ENCODE measurements at places on chromosomes 6 and 20.

DNA sequence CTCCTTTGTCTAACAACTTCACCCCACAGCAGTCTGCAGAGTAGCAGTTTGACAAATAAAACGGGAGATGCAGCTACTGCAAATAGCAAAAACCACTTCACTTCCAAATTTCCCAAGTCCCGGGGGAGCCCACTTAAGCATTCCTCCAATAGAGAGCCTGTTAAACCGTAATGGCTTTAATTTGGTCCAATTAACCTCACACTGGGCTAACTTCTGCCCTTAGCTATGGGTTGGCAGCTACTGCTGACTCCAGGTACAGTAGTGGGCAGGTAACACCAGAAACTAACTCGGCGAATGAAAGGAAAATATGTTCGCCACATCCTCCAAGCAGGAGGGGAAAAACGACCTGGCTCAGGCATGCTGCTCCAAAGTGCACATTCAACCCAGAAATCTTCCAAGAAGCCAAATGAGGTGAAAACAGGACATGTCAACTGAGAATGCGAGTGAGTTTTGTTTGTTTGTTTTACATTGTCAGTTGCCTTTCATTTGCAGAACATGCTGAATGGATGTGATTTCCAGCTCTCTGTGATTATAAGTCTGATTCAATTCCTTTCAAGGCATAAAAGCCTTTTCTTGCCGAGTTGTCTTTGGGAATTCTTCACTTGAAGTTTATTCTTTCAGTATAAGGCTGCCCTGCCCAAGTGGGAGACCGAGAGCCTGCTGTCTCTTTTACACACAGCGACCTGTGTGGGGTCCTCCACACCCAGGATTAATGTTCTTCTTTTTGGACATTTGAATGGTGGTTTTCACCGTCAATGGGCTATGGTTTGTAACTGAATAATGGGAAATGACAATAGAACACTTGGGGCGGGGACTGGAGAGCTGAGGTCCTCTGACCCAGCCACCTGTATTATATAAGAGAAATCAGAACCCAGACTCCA is 117.3 kb upstream of the ARMC2 start:
- no peak for DNase-seq

DNA sequence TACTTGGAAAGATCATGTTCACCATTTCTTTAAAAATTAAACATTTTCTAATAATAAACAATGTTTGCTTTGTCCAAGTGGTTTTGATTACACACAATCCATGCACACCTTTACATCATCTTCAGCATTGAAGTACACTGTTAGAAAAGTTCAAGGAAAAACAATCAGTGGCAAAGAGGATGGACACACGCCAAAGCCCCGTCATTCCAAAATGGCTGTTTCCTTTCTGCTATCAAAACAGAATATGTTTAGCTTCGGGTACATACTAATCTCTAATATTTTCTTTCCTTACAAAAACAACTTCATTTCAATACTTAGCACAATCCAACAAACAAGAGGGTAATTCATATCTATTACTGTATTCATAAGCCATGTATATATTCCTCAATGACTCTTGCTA is 24.5 kb downstream of the REPS1 start:
- no peak for DNase-seq

- no peak for DNase-seq
Observed at GRCh38 chr20:9136114-9136513, 67.2 kb downstream of the PLCB4 start.

GRCh38 chr6:134614606-134615485 is 296.9 kb upstream of the SGK1 start:
- DNase-seq: no peak
